ENCODE measurements at places on chromosomes 5 and 9. TPM values are rescaled to one million over a fixed set of nuclear protein-coding genes. Genes with fewer than 3 reads are reported as not detected.

FOXD4L4 gene
- polyA plus RNA-seq = 0.25 TPM

ADAM19 gene
- 1.5 TPM for polyA plus RNA-seq

TLR4 gene
- 17.9 TPM for polyA plus RNA-seq

LRRC19 gene
- 3.3 TPM for polyA plus RNA-seq

PCDHA5 gene
- polyA plus RNA-seq = 0.08 TPM

ANKDD1B gene
- 0.61 TPM for polyA plus RNA-seq

GRCh38 chr5:95921501-95921900 lies 40.1 kb downstream of the ELL2 start:
- DNase-seq = no peak

DNA sequence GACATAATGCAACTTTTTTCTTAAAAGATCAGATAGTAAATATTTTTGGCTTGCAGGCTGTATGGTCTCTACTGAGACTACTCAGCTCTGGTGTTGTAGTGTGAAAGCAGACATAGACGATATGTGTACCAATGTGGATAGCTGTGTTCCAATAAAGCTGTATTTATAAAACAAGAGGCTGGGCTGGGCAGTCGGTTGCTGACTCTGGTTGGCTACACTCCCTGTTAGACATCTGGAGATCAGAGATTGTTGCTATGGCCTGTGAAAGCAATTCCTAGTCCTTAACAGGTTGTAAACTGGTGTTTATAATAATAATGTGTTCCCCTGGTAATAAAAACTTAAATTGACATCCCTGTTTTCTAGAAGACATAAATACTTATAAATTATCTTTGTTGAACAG lies 24.4 kb upstream of the SCAMP1 start:
- DNase-seq = no peak

DNA sequence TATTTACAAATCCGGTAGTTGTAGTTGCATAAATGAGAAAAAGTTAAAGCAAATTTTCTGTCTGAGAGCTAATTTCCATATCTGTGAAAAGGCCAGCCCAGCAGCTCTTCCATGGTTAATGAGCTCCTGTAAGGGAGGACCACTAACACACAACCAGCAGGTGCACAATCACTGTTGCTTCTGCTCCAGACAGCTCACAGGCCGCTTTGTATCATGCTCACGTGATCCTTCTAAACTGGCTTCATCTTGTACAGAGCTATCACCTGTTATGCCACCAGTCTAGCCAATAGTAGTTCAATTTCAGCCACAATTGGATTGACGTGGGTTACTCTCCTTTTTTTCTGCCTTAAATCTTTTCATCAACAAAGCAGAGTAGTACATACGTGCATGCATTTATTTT lies 38.3 kb upstream of the FBXL17 start:
- DNase-seq = no peak

GRCh38 chr9:90966480-90967144 lies 165.0 kb downstream of the SYK start:
- DNase-seq = no peak

GRCh38 chr9:124629600-124629999 lies 122.4 kb upstream of the NR5A1 start:
- DNase-seq = no peak

GRCh38 chr9:92837191-92837590 lies 40.6 kb downstream of the ZNF484 start:
- no peak for DNase-seq

GRCh38 chr9:87722393-87723088 lies 3.4 kb upstream of the CTSL start:
- no peak for DNase-seq

GRCh38 chr5:95962785-95963184 lies 1.1 kb upstream of the ELL2 start:
- DNase-seq = no peak

GRCh38 chr9:27022920-27023319 lies 17.4 kb upstream of the LRRC19 start:
- no peak for DNase-seq

DNA sequence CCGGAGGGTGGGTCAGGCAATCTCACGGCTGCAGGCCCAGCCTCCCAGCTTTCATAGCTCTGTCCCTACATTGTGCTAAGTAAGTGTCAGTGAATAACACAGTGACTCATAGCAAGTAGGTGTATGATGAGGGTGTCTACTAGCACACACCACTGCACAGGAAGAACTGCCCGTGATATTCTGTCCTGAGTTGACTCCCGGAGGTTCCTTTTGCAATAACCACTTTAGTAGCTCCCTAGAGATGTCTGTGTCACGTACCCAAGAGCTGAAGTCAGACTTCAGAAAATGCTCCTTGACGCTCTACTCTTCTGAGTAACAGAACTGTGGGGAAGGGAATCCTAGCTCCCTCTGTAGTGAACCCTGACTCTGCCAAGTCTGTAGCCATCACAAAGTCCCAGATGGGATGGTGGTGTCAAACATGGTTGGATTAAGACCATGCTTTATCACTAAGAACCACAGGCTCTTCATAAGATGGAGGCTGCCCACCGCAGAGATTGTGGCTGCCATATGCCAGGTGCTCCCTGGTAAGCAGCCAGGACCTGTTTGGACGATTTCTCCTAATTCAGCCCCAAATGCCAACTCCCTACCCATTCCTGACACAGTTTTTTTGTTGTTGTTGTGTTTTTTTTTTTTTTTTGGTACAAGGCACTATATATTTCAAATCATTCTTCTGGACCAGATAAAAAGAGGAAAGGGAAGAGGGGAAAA lies 352.6 kb upstream of the PANK3 start:
- no peak for DNase-seq

GRCh38 chr9:4059437-4059836 lies 240.4 kb downstream of the GLIS3 start:
- DNase-seq = no peak

GRCh38 chr9:93254806-93255493 lies 71.0 kb downstream of the WNK2 start:
- DNase-seq = peak; percentile 34

- DNase-seq = no peak
Measured at GRCh38 chr9:81312346-81312745, 377.0 kb downstream of the TLE1 start.

- DNase-seq = peak; percentile 41
Measured at GRCh38 chr9:134503301-134504105, 138.1 kb upstream of the COL5A1 start.
